ENCODE measurements at places on chromosomes 11 and 22. TPM values are rescaled to one million over a fixed set of nuclear protein-coding genes. Genes with fewer than 3 reads are reported as not detected.

APOBEC3F gene
- total RNA-seq, result 19.8 TPM

- no peaks in the 10 kb centered on the region for H3K4me1 ChIP-seq
- no peaks in the 10 kb centered on the region for H3K36me3 ChIP-seq
- no peak for DNase-seq
- no peak overlapping the region for H3K4me3 ChIP-seq
- no peak overlapping the region for H3K27ac ChIP-seq
These were observed 114.9 kb downstream of the NAV2 start for GRCh38 chr11:19827399-19828135.

GRCh38 chr22:35961480-35962295, 66.9 kb downstream of the RBFOX2 start:
- no peaks in the 10 kb centered on the region for H3K4me1 ChIP-seq
- H3K4me3 ChIP-seq, result no peak overlapping the region
- H3K36me3 ChIP-seq, result no peaks in the 10 kb centered on the region
- peaks cover 16% of the 10 kb centered on the region for H3K27me3 ChIP-seq

ZDHHC24 gene
- 12.2 TPM for total RNA-seq

ZNF215 gene
- 3.4 TPM for total RNA-seq

RFPL1 gene
- total RNA-seq, result not detected

GRCh38 chr11:128527046-128527445, 60.3 kb downstream of the ETS1 start:
- peak overlapping the region; percentile 37 for H3K4me3 ChIP-seq
- H3K4me1 ChIP-seq, result peaks cover 59% of the 10 kb centered on the region
- H3K27ac ChIP-seq, result peak overlapping the region; percentile 91

- H3K4me1 ChIP-seq, result peaks cover 5% of the 10 kb centered on the region
- no peak for DNase-seq
These were observed 76.0 kb upstream of the MTMR2 start for GRCh38 chr11:95999711-96000406.

KCNC1 gene
- total RNA-seq, result not detected

- H3K4me3 ChIP-seq, result no peak overlapping the region
- H3K27ac ChIP-seq, result no peak overlapping the region
- no peaks in the 10 kb centered on the region for H3K36me3 ChIP-seq
- no peaks in the 10 kb centered on the region for H3K27me3 ChIP-seq
- no peak for DNase-seq
- H3K4me1 ChIP-seq, result peaks cover 6% of the 10 kb centered on the region
These were observed 147.1 kb upstream of the SESN3 start for GRCh38 chr11:95378111-95378510.

- peaks cover 5% of the 10 kb centered on the region for H3K36me3 ChIP-seq
- H3K4me1 ChIP-seq, result peaks cover 2% of the 10 kb centered on the region
- no peak overlapping the region for H3K4me3 ChIP-seq
- no peaks in the 10 kb centered on the region for H3K27me3 ChIP-seq
- DNase-seq, result no peak
These were observed 179.7 kb downstream of the TBC1D22A start for GRCh38 chr22:46941968-46942798.

MMP13 gene
- not detected for total RNA-seq

OLFML1 gene
- total RNA-seq, result not detected

DNA sequence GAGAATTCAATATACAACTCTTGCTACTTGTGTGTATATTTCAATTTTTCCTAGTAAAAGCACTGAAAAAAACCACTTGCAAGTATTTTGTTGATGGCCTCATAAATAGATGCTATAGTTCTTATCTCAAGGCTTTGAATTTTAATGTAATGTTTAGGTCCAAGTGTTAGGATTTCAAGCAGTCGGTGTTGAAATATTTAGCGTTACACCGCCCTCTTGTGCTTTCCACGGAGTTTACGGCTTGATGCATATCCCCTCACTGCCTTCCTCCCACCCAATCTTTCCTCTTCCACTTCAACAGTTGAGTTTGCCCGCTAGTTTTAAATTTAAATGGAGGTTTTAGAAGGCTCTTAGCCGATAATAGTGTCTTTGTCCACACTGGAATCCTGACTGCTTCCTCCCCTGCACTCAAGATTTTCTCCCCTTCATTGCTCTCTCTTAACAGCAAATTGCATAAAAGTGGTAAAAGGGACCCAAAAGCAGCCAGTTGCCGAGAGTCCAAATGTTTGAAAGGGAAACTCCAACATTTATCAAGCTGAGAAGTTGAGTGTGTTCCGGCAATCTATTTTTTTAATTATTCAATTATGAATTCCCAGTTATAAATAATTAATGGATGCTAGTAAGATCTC, 25.9 kb upstream of the HTATIP2 start:
- no peak overlapping the region for H3K4me3 ChIP-seq
- no peaks in the 10 kb centered on the region for H3K36me3 ChIP-seq
- peaks cover 52% of the 10 kb centered on the region for H3K27me3 ChIP-seq
- no peaks in the 10 kb centered on the region for H3K4me1 ChIP-seq

NRXN2 gene
- total RNA-seq, result not detected

DNA sequence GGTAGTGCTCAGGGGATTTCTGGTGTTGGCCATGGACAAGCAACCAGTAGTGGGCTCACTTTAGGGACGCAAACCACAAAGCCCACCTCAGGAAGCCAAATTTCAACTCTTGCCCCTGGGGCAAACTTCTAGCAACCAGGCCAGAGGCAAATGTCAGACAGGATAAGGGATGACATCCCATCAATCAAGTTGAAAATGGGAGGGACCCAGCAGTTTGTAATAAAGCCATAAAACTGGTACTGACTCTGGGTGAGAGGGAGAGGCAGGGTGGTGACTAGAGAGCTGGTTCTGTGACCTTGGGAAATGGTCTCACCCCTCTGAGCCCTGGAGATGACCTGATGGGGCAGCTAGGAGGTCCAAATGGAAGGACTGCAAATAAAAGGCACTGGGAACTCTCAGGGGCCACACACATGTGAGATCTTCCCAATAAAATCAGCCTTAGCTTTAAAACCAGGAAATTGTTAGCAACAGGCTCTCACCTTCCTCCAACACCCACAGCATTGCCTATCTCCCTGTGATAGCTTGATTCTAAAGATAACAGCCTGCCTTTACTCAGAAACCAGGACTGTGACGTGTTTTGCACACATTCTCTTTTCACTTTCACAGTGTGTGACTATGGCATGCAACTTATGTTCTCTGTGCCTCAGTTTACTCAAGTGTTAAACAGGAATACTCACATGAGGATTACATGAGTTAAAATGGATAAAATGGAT, 6.4 kb upstream of the TBC1D10A start:
- H3K4me3 ChIP-seq, result peak overlapping the region; percentile 34
- peaks cover 39% of the 10 kb centered on the region for H3K4me1 ChIP-seq
- H3K27me3 ChIP-seq, result no peaks in the 10 kb centered on the region
- H3K27ac ChIP-seq, result peak overlapping the region; percentile 87
- H3K36me3 ChIP-seq, result peaks cover 70% of the 10 kb centered on the region
- DNase-seq, result no peak

DNA sequence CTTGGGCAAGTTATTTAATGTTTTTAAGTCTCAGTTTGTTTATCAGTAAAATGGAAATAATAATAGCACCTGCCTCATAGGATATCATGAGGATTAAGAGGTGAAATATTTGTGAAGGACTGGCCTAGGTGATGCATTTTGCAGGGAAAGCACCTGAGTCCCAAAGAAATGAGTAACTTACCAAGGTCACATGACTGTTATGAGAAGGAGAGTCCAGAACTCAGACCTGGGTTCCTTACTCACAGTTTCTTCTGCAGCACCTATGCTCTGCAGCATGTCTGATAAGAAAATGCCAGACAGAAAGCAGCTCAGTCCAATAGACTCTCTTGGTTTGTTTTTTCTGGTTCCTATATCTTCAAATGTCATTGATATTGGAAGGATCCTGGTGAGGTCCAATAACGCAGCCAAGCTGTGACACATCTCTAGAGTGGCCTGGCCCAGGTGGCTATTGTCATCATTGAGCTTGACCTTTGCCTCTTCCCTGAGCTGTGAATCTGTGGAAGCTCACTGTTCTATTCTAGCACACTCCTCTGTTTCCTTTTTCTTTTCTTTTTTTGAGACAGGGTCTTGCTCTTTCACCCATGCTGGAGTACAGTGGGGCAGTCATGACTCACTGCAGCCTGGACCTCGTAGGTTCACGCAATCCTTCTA, 174.7 kb upstream of the NAV2 start:
- peaks cover 2% of the 10 kb centered on the region for H3K27me3 ChIP-seq
- no peaks in the 10 kb centered on the region for H3K4me1 ChIP-seq
- DNase-seq, result no peak
- H3K27ac ChIP-seq, result no peak overlapping the region
- no peaks in the 10 kb centered on the region for H3K36me3 ChIP-seq

DNA sequence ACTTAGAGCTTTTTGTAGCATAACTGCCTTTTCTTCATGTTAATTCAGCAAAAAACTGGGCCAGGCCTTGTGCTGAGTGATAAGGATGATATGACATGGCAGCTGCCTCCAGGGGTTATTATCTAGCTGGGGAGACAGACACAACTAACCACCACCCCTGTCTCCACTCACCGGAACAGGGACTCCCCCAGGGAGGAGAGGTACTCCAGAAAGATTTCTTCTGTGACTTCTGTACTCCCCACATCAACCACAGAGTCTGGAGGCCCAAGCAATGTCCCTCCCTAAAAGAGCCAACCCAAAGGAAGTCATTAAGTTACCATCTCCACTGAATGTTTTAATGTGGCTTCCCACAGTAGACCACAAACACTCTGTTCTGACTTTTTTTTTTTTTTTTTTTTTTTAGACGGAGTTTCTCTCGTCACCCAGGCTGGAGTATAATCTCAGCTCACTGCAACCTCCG, 14.3 kb upstream of the PMM1 start:
- DNase-seq, result peak; percentile 89
- H3K4me3 ChIP-seq, result no peak overlapping the region
- peaks cover 5% of the 10 kb centered on the region for H3K27me3 ChIP-seq
- H3K27ac ChIP-seq, result peak overlapping the region; percentile 74

GRCh38 chr22:48545987-48546386, 1281.7 kb downstream of the BRD1 start:
- H3K36me3 ChIP-seq, result no peaks in the 10 kb centered on the region
- H3K4me1 ChIP-seq, result no peaks in the 10 kb centered on the region

ZNF280A gene
- total RNA-seq, result not detected

- H3K27me3 ChIP-seq, result peaks cover 18% of the 10 kb centered on the region
- DNase-seq, result no peak
- H3K4me3 ChIP-seq, result no peak overlapping the region
- H3K4me1 ChIP-seq, result no peaks in the 10 kb centered on the region
- H3K36me3 ChIP-seq, result no peaks in the 10 kb centered on the region
These were observed 39.9 kb upstream of the NAV2 start for GRCh38 chr11:19672586-19673206.

DNA sequence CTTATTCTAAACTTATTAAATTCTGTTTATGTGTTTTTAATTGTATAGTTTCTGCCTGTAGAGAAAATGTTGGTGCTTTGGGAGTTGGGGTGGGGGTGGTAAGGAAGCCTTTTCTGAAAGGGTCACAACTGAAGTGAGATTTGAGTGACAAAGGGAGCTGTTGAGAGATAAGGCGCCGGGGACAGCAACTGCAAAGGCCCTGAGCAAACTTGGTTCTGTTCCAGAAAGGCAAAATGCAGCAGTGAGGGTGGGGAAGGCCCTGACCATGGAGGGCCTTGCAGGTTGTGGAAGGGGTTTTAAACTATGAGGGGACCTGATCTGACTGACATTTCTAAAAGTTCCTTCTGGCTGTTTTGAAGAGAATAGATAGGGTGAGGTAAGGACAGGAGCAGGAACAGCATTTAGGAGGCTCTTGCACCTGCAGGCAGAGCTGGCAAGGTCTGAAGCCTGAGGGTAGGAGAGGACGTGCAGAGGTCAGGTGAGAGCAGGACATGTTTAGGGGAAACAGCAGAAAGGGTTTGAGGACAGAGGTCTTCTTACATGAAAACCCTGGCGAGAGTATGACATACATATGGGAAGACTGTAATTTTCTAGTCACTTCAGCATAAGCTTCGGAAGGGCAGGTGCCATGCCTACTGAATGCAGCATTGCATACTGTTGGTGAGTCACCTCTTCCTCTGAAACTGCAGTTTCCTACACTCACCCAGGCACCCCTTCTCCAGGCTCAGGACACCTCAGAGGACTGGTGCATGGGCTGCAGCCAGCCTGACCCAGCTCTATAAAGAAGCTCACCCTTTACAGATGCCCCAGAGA, 190.7 kb downstream of the SNX19 start:
- no peak overlapping the region for H3K27ac ChIP-seq
- H3K27me3 ChIP-seq, result no peaks in the 10 kb centered on the region
- no peaks in the 10 kb centered on the region for H3K4me1 ChIP-seq
- H3K36me3 ChIP-seq, result peaks cover 1% of the 10 kb centered on the region
- H3K4me3 ChIP-seq, result no peak overlapping the region

GRCh38 chr22:29011240-29012100, 50.2 kb downstream of the C22orf31 start:
- H3K27ac ChIP-seq, result no peak overlapping the region
- DNase-seq, result no peak
- peaks cover 26% of the 10 kb centered on the region for H3K27me3 ChIP-seq
- H3K4me3 ChIP-seq, result no peak overlapping the region
- H3K4me1 ChIP-seq, result peaks cover 6% of the 10 kb centered on the region

- peak; percentile 32 for DNase-seq
- no peaks in the 10 kb centered on the region for H3K4me1 ChIP-seq
- no peaks in the 10 kb centered on the region for H3K36me3 ChIP-seq
- H3K27me3 ChIP-seq, result no peaks in the 10 kb centered on the region
- H3K27ac ChIP-seq, result no peak overlapping the region
These were observed 21.6 kb upstream of the TMEM191C start for GRCh38 chr22:21445437-21446127.

GRCh38 chr11:133563505-133564025, 31.3 kb upstream of the OPCML start:
- H3K4me3 ChIP-seq, result no peak overlapping the region
- H3K27ac ChIP-seq, result no peak overlapping the region
- no peak for DNase-seq
- no peaks in the 10 kb centered on the region for H3K4me1 ChIP-seq

MYBPC3 gene
- total RNA-seq, result not detected

POTEH gene
- total RNA-seq, result not detected

- H3K36me3 ChIP-seq, result peaks cover 38% of the 10 kb centered on the region
- H3K4me1 ChIP-seq, result peaks cover 20% of the 10 kb centered on the region
- peak overlapping the region; percentile 94 for H3K4me3 ChIP-seq
- peak overlapping the region; percentile 83 for H3K27ac ChIP-seq
- no peak for DNase-seq
These were observed 2.4 kb downstream of the PIM3 start for GRCh38 chr22:49962751-49963646.

DNA sequence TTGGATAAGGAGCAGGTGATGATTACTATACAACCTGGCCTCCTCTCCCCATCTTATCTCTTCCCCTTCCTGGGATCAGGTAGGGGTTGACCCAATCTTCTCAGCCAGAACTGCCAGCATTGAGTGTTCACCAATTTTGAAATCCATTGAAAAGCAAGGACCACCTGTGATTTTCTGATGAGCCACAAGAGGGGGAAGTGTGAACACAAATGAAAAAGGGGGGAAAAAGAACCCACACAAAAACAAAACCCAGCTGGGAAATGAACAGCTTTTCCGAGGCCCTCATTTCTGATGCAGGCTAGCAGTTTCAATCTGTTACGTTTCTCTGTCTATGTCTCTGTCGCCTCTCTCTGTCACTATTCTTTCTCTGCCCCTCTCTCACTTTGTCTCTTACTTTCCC, 161.9 kb downstream of the INSC start:
- H3K27me3 ChIP-seq, result peaks cover 8% of the 10 kb centered on the region
- DNase-seq, result no peak
- no peaks in the 10 kb centered on the region for H3K36me3 ChIP-seq
- H3K4me3 ChIP-seq, result no peak overlapping the region
- H3K27ac ChIP-seq, result no peak overlapping the region
- H3K4me1 ChIP-seq, result no peaks in the 10 kb centered on the region

CREB3L1 gene
- 0.17 TPM for total RNA-seq

Measured in activated CD4-positive, alpha-beta T cell treated with anti-CD3 and anti-CD28 coated beads, Interleukin-2, amount 10 ng/mL, durations not matched to agents 24 days and 14 days (primary cell).